Vagina (tissue), 2 donors: ENCODE measurements at places on chromosomes 2 and 18.

DNA sequence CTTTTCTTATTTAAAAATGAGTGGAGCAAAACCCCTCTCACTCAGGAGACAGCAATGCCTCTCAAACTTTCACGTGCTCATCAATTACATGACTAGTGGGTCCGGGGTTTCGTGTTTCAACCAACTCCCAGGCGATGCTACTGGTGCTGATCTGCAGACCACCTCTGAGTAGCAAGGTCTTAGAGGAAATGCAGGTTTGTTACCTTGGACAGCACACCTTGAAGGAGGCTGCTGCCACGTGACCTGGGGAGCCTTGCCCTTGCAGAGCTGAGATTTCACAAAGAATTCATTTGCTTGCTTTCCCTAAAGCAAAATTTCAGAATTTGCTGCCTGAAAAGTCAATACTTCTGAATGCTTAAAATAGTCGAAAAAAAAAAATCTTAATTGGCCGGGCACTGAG lies 32.4 kb downstream of the SMIM21 start:
- DNase-seq = no peak

- no peak for DNase-seq
These were observed 1152.8 kb upstream of the CELF4 start for GRCh38 chr18:38718365-38718901.

GRCh38 chr2:174673876-174674275 lies 76.3 kb upstream of the WIPF1 start:
- no peak for DNase-seq

DNA sequence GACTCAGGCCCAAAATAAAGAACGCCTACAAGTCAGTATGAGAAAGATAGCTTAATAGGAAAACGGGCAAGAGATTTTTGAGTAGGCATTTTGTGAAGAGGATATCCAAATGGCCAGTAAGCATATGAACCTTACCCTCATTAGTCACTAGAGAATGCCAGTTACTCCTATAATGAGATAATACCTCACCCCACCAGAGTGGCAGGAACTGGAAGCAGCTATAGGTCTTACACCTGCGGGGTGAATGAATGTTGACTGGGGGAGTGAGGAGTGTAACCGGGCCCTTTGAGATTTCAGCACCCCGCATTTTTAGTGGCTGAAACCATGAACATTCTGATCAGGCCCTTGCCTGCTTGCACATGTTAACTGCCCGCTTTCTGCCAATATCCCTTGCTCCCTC lies 7.5 kb upstream of the PTPN2 start:
- no peak for DNase-seq

GRCh38 chr2:7785700-7786099 lies 868.5 kb downstream of the RNF144A start:
- DNase-seq = no peak

DNA sequence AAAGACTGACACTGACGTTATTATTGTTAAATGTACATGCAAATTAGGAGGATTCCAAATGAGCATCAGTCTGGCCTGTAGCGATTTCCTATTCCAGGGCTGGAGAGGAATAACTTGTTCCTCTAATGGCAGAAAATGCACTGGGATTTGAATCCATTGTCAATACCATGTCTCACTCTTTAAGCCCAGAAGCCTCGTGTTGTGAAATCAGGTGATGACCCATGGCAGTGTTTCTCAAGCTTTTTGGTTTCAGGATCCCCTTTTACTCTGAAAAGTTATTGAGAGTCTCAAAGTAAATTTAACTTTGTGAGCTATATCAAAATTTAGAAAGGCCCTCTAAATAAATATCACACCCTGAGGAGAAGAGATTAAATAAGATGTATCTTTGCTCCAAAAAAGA lies 279.2 kb downstream of the GALR1 start:
- DNase-seq = no peak

GRCh38 chr2:187383043-187383800 lies 64.8 kb downstream of the CALCRL start:
- DNase-seq = no peak

DNA sequence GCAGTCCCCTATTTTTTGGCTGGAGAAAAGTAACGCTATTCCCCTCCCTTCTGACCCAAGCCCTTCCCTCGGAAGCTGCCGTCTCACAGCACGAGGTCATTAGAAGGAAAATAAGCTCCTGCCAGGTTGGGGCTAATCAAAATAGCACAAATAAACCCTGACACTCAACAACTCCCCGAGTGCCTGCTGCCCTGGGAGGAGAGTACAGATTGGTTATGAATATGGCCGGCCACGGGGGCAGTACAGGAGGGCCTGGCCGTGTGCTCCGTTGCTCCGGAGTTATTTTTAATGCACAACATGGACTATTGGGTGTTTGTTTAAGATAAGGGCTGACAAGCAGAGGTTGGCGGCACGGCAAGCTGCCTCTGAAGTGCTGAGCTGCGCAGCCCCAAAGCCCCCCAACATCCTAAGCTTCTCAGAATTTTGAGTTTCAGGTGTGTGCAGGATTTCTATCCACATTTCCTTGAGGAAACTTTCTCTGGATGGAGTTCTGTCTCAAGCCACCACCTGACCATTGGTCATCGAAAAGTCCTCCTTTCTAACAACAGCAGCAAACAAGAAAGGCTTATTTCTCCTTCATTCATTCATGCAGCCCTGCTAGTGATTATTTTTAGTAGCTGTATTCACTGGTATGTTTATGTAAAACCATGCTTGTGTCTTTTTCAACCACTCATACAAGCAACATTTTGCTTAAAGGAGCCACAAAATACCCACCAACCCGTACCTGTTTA lies 58.7 kb downstream of the PAX3 start:
- DNase-seq = no peak

GRCh38 chr2:105674401-105674800 lies 70.3 kb upstream of the NCK2 start:
- peak; percentile 60 for DNase-seq

DNA sequence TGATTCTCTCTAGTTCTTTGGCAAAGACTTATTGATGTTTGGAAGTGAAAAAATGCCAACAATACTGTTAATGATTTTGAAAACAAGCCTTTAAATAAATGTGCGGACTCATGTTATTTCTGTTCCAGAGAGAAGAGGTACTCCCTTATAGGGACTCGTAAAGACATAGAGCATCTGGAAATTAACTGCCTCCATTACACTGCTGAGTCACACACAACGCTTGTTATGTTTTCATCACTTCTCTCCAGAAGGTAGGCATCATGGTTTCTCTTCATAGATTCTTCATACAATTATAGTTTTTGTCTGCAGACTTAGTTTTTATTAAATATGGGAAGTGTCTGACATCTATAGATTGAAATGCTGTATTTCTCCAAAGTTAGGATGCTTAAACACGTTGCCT lies 302.5 kb upstream of the EPC2 start:
- no peak for DNase-seq

- no peak for DNase-seq
These were observed 108.3 kb upstream of the LTBP1 start for GRCh38 chr2:32838418-32838817.

GRCh38 chr2:170680172-170680941 lies 34.8 kb upstream of the SP5 start:
- DNase-seq = no peak

GRCh38 chr18:50678651-50679050 lies 118.8 kb downstream of the MAPK4 start:
- no peak for DNase-seq

- DNase-seq = no peak
These were observed 14.4 kb downstream of the HYCC2 start for GRCh38 chr2:201057087-201057521.

DNA sequence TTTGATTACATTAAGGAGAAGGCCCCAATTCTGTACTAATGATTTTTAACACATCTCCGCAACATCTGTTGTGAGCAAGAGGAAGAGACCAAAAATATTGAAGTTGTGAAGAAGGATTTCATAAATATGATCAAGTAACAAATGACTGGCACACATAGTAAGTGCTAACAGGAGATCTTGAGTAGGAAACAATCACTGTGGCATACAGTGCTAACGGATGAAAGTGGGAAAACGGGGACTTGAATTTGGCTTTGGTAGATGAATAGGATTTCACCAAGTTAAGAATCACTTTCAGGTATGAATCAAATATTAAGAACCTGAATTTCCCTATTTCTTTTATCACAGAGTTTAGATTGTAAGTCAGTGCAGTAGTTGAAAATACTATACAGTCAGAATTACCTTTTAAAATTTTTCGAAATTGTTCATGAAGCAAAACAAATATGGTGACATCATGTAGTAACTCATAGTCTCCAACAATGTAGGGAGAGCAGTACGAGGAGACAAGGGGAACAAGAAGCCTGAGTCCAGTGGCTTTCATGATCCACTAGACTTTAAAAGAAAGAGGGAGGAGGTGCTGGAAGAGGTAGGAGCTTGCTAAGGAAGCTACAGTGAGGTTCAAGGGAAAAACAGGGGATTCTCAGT lies 16.3 kb downstream of the CWC22 start:
- DNase-seq = no peak

DNA sequence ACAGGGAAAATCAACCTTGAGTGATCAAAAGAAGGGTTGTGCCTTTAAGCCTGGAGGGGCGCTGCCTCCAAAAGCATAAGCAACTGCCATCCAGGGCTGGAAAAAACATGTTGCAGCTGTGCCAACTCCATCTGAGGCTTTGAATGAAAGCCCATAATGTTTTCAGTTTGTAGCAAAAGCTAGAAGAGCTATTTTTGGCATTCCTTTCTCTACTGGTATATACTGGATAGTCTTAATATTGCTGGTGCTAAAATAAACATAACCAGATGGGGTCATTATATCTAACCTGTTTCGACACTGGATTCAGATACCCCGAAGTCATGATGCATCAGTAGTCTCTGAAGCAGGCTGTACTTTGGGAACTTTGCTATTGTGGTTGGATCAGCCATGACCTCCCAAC lies 25.1 kb downstream of the ANXA4 start:
- DNase-seq = no peak

DNA sequence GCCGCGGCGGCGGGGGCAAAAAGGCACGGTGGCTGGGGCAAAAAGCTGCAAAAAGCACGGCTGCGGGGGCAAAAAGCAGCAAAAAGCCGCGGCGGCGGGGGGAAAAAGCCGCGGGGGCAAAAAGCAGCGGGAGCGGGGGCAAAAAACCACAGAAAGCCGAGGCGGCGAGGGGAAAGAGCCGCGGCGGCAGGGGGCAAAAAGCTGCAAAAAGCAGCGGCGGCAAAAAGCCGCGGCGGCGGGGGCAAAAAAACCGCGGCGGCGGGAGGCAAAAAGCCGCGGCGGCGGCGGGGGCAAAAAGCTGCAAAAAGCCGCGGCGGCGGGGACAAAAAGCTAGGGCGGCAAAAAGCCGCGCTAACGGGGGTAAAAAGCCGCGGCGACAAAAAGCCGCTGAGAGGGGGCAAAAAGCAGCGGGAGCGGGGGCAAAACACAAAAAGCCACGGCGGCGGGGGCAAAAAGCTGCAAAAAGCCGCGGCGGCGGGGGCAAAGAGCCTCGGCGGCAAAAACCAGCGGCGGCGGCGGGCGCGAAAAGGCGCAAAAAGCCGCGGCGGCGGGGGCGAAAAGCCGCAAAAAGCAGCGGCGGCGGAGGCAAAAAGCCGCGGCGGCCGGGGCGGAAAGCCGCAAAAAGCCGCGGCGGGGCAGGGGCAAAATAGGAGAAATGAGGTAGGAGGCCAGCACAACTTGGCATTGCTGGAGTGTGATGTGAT lies 123.4 kb downstream of the ANKRD30BL start:
- DNase-seq = no peak

DNA sequence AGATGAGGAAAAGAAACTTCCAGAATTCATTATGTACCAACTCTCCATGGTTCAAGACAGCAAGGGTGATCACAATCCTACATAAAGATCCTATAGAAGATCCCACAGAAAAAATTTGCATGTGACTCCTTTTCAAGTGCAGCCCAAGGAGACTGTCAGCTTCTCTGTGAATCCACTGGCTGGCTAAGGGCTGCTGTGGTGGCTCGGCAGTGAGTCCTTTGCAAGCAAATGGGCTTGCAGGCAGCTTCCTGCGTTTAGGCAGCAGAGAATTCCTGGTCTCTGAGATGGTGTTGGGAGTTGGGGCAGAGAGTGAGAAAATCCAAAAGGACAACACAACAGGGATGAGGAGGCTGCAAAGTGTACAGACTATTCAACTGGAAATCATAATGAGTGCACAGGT lies 43.4 kb downstream of the NABP1 start:
- no peak for DNase-seq

- DNase-seq = no peak
These were observed 33.3 kb downstream of the BMP10 start for GRCh38 chr2:68837861-68838341.

GRCh38 chr2:1749489-1750119 lies 5.3 kb upstream of the PXDN start:
- no peak for DNase-seq

- DNase-seq = no peak
These were observed 4.3 kb downstream of the TMEFF2 start for GRCh38 chr2:192190474-192190873.

DNA sequence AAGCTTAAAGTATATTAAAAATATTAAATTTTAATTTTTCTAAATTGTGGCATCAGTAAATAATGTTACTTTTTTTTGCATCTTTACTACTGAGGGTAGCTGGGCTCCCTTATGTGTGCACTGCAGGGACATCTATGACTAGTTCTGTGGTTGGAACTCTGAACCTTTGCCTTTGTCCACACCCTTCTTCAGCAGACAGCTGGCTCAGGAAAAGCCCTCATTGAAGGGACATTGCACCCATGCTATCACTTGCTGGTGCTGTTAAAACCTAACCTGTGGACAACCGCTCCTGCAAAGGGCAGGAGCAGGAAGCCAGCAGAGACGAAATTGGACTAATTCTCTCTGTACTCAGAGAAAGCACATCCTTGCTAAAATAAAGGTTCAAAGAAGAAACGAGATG lies 30.1 kb downstream of the MOCOS start:
- DNase-seq = no peak

GRCh38 chr2:18662689-18663088 lies 73.3 kb upstream of the NT5C1B start:
- no peak for DNase-seq

DNA sequence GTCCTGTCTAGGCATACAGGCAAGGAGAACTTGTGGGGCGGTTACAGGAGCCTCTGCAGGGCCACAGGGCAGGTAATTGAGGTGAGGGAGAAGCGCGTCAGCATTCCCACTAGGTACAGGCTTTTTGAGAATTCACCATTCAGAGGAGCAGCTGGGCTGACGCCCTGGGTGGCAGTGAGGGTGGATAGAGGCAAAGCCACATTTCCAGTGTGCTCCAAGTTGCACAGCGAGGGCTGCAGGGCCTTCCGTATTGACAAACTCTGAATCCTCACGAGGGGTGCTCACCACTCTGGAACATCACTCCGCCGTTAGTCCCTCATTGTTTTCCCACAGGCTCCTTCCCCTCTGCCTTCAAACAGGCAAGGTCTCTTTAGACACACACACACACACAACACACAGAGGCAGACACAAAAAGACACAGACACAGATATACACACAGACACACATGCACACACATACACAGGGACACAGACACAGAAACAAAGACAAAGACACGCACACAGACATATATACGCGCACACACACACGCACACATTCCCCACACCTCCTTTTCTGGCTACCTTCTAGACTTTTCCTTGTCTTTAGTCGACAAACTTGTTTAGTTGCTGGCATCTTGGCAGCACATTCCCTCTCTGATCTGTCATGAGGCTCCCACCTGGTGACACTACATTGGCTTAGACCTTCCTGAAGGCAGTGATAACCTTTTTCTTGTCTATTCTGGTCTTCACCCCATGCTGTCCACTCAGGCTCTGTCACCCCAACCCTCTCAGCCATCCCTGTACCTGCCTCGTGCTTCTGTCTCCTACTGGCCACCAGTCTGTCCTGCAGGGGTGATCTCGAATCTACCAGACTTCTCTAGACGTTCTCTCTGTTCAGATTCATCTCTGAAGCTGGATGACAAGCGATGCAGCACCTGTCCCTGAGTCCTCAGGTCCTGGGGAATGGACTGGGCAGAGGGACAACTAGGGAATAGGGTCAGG lies 136.8 kb downstream of the ALPK2 start:
- DNase-seq = no peak
